ENCODE measurements at places on chromosomes 16 and 17.

- DNase-seq: no peak
These were observed 4.6 kb downstream of the IRF8 start for GRCh38 chr16:85903559-85903958.

DNA sequence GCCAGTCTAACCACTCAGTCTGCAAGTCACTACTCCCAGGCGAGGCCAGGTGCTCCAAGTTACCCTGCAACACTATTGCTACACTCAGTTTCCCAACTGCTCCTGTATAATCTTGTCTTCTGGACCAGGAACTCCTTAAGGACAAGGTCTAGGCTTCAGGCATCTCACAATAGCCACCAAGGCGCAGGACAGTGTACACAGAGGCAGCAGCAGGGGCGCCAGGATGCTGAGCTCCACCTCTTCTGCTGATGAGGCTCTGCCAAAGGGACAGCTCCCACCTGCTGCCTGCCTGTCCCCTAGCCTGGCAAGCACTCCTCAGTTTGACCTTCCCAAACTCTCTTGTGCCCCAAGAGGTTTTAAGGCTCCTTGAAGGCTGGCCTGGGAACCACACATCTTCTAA is 3.4 kb downstream of the SLC25A11 start:
- no peak for DNase-seq

DNA sequence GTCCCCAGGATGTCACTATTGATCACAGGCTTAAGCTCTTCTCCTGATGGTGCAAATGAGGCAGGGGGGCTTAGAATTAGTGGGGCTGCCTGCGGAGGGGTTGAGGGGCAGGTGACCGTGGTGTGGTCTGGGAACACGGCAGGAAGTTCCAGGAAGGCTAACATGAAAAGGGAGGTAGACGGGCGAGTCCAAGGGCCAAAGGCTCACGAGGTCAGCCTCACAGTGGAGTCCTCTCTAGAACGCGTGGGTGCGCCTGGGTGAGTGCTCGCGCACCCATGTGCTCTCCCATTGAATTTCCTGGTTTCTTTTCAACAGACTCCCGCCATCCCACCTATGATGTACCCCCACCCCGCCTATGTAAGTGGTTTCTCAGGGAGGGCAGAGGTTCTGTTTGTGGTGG is 15.2 kb downstream of the LGALS9 start:
- no peak for DNase-seq

GRCh38 chr17:43129671-43130010 is 4.5 kb upstream of the BRCA1 start:
- no peak for DNase-seq

DNA sequence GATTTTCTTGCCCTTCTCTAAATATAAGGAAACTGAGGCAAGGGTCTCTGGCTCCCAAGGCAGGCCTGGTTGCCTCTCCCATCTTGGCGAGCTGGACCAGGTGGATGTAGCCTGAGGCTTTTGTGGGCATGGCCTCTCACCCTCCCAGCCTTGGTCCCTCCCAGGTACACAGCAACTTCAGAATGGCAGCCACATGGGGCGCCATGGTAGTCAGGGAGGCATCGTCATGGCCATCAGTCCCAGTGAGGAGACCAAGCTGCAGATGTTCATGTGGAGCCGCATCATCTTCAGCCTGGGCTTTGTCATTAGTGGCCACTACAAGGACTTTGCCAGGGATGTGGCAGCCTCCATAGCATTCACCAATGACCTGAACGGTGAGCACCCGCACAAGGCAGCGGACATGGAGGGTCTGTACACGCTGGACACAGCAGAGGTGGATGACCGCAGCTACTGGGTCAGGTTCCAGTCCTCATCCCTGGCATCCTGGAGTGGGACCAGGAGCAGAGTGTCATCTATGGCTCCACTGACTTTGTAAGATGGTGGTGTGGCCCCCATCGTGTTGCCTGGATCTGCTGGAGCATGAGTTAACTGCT is 165.8 kb upstream of the ZNF267 start:
- no peak for DNase-seq

DNA sequence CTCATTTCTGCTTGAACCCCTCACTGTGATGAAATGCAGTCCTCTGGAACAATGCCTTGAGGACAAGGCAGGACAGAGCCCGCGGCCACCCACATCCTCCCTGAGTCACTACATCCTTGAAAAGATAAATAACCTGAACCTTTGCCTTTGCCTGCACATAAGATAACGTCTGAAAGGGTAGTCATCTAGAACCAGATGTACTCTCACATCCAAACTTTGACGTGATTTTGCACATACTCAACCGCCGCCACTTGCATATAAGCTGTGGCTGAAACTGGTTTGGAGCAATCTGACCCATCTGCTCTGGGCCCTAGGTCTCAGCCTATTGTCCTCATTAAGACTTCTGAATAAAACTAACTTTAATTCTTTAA is 252.1 kb downstream of the PHKB start:
- DNase-seq: peak; percentile 70

- no peak for DNase-seq
These were observed 21.6 kb downstream of the NXN start for GRCh38 chr17:957856-958421.

DNA sequence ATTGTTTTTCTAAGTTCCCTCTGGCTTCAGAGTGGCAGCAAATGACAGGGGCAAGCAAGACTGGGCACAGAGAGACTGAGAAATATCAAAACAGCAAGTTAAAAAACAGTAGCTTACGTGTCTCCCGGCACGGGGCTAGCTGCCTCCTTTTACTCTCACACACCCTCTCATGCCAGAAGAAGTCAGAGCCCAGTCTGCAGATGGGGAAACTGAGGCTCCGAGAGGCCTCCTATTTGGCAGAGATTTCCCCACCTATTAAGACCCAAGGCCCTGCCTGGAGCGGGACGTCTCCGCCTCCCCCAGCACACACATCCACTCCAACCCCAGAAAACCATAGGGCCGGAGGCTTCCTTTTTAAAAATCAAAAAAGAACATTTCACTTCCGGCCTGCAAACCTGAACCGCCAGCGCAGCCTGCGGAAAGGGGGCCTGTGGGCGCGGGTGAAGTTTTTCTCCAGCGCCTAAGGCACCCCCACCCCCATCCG is 832 bp downstream of the CARHSP1 start:
- DNase-seq: no peak

- no peak for DNase-seq
These were observed 8.1 kb upstream of the NAGLU start for GRCh38 chr17:42527932-42528331.

- DNase-seq: no peak
These were observed 476.2 kb downstream of the HAPSTR1 start for GRCh38 chr16:9567666-9568065.

DNA sequence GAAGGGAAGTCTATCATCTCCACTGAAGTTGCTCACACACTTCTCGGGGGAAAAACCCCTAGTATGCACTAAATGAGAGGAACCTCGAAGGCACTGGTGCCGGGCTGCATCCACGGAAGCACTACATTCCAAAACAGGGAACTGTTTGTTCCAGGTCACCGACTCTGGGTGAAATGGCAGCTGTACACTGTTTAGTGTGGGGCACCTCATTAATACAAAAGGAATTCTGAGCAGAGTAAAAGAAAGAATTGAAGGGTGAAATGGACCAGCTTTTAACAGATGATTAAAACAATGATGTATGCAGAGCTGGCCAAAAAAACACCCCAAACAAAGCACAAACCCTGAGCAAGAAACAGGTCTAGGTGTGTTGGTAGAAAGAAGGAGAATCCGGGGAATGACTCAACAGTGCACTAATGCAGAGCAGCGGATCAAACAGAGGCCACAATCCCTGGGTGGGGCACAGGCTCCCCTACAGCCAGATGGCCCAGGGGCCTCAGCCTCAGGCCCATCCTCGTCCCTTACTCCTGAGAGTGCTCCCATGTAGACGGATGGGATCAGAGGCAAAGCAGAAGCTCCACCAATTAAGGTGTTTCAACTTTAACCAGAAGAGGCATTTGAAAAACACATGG is 161.5 kb downstream of the ZFHX3 start:
- no peak for DNase-seq

DNA sequence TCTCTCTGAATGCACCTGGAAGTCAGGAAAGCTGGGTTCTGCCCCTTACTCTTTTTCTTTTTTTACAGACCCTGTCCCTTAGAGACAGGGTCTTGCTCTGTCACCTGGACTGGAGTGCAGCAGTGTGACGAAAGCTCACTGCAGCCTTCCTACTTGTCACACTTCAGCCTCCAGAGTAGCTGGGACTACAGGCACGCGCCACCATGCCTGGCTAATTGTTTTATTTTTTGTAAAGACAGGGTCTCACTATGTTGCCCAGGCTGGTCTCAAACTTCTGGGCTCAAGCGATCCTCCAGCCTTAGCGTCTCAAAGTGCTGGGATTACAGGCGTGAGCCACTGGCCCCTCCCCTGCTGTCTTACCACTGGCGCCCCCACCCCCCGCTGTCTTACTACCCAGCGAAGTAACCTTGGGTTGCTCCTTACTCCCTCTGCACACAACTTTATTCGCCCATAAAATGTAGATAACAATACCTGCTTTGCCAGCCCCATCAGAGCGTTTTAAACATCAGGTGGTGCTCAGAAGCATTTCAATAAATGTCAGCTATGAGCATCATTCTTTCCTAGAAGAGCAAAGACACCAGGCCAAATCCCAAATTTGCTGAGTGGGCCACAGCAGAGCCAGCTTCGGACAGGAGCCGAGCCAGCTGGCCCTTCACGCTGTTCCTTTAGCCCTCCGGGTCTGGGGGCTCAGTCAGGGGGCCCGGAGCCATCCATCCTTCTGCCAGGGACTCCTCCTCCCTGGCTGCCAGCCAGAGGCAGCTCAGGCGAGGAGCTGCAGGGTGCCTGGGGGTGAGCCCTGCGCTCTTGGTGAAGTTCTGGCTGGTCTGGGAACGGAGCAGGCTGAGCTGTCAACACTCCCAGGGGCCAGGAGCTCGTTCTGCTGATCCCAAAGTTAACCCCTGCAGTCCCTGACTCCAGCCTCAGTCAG is 24.4 kb downstream of the SRL start:
- no peak for DNase-seq

- DNase-seq: no peak
These were observed 164.6 kb downstream of the VPS53 start for GRCh38 chr17:550041-550398.

- no peak for DNase-seq
These were observed 14.1 kb downstream of the MIEN1 start for GRCh38 chr17:39716073-39716818.

- DNase-seq: no peak
These were observed 970 bp upstream of the TRAF7 start for GRCh38 chr16:2154533-2155090.

GRCh38 chr17:6098823-6099180 is 28.6 kb downstream of the WSCD1 start:
- DNase-seq: no peak

DNA sequence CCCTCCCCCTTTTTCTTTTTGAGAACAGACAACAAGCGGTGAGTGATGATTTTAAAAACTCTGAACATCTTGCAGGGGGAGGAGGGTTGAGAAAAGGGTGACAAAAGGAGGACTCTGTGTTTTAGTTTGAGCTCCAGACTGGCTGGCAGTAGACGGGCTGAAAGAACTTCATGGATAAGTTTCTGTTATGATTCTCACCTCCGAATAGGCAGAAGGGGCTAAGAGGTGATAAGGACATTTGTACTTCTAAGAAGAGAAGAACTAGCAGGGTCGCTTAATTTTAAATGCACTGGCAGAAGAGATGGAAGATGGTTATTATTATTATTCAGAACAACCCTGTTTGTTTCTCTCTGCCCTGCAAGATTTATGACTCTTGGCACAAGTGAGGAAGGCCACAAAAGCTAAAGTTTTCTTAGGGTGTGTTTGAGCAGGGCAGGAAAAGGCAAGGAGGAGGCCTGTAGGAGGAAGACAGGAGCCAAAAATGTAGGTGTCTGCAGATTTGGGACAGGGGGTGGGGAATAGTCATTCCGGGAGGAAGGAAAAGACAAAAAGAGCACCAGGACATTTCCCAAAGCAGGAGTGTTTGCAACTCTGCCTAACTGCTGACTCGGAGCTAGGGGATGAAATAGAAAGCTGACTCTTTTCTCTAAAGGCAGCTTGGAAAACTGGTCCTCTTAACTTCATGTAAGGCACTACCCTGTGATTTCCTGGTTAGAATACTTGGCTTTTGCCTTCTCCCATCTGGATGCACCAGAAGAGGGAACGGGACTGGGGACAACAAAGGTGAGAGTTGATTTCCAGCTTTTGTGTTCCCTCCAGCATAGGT is 11.9 kb upstream of the HOXB2 start:
- no peak for DNase-seq

DNA sequence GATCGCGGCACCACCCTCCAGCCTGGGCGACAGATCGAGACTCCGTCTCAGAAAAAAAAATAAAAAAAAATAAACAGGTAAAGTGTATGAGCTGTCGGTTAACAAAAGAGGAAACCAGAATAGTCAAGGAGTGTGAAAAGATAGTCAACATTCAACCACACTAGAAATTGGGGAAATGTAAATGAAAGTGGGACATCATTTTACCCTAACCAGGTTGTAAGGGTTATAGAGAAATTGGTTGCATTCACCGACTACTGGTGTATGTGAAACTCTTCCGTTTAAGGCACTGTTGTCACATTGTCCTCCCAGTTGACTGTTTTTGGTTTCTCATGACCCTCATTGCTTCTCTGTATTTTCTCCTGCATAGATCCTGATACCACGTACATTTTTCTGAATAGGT is 62.8 kb downstream of the RABEP1 start:
- no peak for DNase-seq

GRCh38 chr17:37490638-37491614 is 1.2 kb downstream of the DUSP14 start:
- peak; percentile 62 for DNase-seq

DNA sequence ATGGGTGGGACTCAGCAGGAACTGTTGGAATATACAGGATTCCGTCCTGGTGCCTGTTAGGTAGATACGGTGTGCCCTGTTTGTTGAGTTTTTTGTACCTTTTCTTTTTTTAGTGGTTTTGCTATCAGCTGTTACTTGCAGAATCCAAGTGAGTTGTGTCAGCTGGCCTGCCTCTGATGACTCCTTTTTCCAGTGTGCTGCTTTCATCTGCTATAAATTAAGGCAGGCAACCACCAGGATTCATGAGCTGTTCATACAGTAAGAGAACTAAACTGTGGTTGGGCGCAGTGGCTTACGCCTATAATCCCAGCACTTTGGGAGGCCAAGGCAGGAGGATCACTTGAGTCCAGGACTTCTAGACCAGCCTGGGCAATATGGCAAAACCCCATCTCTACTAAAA is 79.9 kb downstream of the WNT3 start:
- DNase-seq: no peak

DNA sequence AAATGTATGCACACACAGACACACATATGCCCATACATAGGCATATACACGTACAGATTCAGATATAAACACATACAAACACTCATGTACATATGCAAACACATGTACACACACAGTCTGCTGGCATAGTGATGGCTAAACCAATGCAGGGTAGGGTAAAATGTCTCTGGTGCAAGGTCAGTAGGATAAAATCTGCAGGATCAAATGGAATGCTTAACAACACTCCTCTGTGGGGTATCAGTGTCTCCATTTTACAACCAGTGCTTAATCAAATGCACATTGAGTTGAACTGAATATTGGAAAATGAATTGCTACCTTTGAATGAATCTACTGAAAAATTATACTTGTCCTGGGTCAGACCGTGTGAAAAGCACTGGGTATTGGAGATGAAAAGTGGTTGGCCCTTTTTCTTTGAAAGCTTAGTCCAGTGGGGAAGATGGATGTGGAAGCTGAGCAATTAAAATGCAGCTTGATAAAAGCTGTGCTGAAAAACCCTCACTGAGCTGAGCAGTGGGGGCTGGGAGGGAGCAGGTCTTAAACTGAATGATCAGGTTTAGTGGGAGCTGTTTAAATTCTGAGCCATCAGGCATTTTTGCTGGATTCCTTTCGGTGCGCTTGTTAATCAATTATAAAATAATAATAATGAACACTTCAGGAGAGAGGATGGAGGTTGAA is 314.7 kb downstream of the HAPSTR1 start:
- no peak for DNase-seq

GRCh38 chr16:57920880-57921229 is 50.1 kb downstream of the CNGB1 start:
- DNase-seq: no peak
